SJCRH30 (cell line): ENCODE measurements at places on chromosomes 7 and 10. TPM values are rescaled to one million over a fixed set of nuclear protein-coding genes. Genes with fewer than 3 reads are reported as not detected.

The ELFN1 gene
- 1.3 and 1.7 TPM in 2 replicates for total RNA-seq

The AOAH gene
- total RNA-seq = 0.10 and 1.3 TPM in 2 replicates

The OPN4 gene
- not detected in 2 replicates for total RNA-seq

The HMX3 gene
- total RNA-seq = 0.12 and 0.23 TPM in 2 replicates

The PTTG1IP2 gene
- total RNA-seq = not detected in 2 replicates

The TBL2 gene
- 43.8 and 55.9 TPM in 2 replicates for total RNA-seq

DNA sequence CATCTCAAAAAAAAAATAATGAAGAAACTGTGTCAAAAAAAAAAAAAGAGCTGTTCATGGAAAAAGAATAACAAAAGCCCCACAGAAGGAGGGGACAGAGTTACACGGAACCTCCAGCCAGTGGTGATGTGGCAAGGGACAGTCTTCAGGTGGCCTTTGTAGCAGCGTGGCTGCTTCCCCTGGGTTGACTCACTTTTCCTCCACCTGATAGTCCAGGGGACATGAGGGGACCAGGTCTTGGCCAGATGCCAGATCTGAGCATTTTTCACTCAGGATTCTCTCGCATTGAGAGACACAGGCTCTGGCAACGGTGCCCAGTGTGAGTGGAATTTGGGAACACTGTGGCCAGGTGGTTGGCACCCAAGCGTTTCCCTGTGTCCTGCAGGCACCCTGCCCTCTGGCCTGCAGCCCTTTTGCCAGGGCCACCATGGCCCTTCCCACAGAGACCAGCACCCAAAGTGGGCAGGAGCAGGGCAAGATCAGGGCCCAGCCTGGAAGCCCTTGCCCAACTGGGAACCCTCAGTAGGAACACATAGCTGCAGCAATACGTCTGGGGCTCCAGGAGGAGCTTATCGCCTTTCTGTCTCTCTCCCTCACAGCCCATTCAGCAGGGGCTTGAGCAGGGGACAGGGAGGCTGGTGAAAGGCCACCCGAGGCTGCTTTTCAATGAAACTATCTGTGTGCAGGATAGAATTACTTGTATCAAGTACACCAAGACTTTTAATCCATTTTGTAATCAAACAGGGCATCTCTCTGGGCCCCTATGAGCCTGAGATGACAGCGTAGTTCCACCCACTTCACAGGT, 159.1 kb downstream of the UBE2H start:
- no peak for DNase-seq

DNA sequence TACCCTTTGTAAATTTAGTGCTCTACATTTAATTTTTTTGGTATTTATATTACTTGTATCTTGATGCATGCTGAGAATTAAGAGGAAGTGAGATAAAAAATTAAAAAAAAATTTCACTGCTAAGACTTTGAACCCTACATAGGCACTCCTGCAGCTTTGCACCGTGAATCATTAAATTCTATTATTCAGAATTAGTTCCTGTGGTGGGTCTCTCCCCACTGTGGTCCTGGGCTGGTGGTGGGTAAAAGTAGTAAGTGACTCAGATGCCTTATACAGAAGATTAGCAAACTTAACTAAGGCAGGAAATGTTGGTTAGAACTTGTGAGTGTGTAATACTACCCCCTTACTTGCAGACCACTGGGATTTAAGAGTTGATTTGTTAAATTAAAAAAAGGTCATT, 72.6 kb downstream of the AP3M1 start:
- DNase-seq = peak; percentile 63

GRCh38 chr10:20971901-20972300, 74.8 kb upstream of the NEBL start:
- DNase-seq = no peak
